ENCODE measurements at places on chromosomes 13 and 19.

GRCh38 chr19:4390567-4391305 lies 9.6 kb downstream of the SH3GL1 start:
- DNase-seq = no peak

DNA sequence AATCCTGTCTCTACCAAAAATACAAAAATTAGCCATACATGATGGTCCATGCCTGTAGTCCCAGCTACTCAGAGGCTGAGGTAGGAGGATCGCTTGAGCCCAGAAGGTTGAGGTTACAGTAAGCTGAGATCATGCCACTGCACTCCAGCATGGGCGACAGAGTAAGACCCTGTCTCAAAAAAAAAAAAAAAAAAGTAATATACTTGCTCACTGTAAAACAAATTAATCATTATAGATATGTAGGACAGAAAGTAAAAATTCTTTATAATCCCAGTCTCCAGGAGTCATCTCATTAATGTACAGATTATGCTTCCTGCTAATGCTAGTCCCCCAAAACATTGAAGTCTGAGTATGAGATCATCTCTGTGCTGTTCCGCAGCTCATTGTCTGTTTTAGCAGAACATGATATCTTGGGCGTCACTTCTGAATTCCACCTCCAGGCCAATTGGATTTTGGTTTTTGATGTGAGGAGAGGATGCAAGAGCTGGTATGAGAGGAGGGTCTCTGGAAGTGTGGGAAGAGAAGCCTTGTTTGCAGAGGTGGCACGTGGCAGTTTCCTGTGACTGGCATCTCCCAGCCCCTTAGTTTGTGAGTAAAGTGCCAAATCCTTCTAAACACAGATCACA lies 75.4 kb upstream of the NPAS1 start:
- DNase-seq = no peak

DNA sequence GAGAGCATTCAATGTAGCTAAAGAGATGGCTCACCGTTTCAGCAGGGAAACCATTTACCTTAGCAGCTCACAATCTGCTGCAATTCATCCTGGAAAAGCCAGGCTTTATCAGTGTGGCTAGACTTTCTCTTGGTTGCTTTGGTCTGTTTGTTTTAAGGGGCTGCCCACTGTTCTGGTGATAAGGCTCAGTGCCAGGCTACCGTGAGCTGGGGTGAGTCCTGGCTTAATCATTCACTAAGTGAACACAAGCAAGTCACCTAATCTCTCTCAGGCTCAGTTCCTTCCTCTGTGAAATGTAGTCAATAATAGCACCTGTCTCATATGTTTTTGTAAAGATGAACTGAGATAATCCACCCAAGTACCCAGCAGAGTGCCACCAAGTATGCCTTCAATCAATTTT lies 229.0 kb downstream of the TEX29 start:
- no peak for DNase-seq

GRCh38 chr13:65555962-65556361 lies 1674.2 kb downstream of the PCDH9 start:
- no peak for DNase-seq

GRCh38 chr19:48558018-48558684 lies 6.2 kb downstream of the SULT2B1 start:
- DNase-seq = no peak
